Activated T-cell treated with anti-CD3 and anti-CD28 coated beads for 24 hours (primary cell): ENCODE measurements at places on chromosomes 7 and 10.

GRCh38 chr7:106367018-106367420, 82.2 kb upstream of the NAMPT start:
- DNase-seq: no peak

DNA sequence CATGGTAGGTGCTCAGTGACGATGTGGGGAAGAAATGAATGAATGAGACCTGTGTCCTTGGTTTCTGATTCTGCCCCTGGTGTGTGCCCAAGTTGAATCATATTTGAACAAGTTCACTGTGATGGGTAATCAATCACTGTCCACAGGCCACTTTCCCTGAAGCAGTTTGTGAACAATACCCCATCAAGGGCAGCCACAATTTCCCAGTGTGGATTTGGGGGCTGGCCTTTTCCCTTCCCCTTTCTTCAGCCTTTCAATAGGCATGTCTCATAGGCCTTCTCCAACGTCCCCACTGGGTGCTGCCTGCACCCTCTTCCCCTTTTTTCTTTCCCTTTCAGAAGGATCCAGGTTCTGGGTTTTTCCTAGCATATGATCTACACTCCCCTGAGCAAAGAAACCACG, 64.7 kb downstream of the CREB5 start:
- DNase-seq: no peak

GRCh38 chr10:86203162-86203905, 163.3 kb downstream of the GRID1 start:
- no peak for DNase-seq

DNA sequence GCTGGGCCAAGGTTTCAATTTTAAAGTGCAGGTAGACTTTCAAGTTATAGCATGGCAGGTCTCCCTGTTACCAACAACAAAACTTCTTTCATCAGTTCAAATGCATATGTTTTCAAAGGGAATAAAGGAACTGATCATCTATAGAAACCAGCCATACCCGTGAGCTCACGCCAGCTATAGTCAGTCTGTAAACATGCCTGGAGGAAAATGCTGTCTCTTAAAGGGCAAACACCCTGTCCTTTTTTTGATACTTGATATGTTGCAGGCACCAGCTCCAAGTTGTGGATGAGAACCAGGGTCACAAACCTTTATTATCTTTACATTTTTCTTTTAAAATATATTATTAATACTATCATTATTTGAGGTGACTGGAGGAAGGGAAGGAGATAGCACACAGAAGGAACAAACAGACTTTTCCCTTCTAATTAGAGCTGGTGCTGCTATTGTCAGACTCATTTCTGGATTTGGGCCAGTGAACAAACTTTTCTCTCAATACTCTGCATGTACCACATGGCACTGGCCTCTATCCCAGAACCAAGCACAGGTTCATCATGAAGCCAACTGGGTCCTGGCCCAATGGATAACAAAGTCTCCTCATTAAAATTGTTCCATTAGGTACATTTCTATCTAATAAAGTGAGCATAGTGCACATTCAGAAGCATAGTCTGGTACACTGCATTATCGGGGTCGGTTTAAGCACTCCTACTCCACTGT, 1102.4 kb downstream of the SORCS3 start:
- DNase-seq: no peak

DNA sequence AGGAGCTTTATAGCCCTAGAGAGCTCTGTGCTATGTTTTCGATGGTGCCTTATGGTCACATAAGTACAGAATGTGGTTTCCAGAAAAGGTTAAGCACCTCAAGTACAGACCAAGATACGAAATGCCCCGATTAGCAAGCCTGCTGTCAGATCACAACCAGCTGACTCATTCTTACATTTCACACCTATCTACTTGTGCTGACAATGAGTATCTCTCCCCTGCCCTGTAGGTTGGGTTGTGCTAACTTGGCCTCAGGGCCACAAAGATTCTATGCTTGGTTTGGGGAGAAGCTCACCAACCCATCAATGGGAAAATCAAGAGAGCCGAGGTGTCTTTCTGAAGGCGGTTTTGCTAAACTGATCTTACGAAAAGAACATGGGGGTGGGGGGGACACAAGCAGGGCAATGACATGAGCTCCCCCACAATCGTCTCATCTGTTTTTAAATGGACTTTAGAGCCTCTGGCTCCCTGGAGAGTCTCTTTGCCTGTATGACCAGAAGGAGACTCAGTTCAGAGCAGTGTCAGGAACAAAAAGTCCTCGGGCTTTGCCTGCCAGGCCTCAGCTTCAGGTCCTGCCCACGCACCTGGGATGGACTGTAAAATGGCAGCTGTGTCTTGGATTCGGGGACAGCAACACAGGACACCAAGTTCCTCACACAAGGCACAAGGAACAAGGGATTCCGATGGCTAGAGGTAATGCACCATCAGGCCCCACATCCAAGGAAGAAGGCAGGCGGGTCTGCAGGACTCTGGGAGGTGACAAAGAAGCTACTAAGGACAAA, 55.1 kb downstream of the FAM53B start:
- DNase-seq: peak; percentile 64

DNA sequence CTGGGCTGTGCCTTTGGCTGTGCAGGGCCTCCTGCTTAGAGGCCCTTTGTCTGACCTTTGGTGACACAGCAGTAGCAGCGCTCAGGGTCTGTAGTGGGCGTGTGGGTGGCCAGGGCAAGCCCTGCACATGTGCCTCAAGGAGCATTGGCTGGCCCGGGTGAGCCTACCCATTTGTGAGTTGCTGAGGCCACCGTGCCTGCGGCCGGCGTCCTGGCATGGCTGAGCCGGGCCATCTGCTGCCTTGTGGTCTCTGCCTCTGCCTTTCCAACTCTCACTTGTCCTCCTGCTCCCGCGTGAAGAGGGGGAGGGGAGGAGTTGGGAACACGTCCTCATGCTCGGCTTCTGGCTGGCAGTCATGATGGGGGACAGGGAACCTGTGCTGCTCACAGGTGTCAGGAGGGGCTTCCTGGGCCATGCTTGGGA, 9.2 kb upstream of the ORAI2 start:
- DNase-seq: no peak

DNA sequence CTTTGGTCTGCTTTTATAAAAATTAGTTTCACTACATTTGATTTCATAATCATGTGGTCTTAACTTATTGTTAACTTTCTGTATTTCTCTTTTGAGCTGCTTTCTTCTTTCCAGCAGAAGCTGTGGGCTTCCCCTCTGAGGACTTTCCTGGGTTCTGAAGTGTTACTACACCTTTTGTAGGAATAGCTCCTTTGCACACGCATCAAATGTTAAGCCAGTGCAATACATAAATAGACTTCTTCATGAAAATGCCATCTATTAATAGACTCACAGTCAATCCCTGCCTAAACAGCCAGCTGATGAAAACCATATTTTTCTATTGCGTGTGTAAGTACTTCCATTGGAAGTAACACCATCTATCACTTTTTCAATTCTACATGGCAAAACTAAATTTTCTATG, 1.5 kb downstream of the ABCB4 start:
- DNase-seq: no peak

GRCh38 chr10:78923647-78924318, 145.0 kb upstream of the ZMIZ1 start:
- DNase-seq: no peak

DNA sequence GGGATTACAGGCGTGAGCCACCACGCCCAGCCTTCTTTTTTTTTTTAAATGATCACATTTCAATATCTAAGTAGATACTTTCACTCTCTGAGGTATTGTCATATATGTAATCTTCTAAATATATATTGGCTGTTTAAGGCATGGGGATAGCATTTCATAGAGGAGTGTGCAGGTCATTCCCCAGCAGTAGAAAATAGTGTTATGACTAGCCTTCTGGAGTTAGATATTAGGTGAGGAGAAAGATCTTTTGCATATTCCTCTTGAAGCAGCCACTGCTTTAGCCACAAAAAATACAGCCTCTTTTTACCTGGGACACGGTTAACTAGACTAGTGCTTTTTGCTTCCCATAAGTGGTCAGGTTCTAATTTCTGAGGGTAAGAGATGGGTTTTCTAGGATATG, 28.9 kb downstream of the ADD3 start:
- no peak for DNase-seq

- DNase-seq: no peak
These were observed 25.0 kb downstream of the CACUL1 start for GRCh38 chr10:118729641-118730258.

GRCh38 chr7:76072243-76073148, 24.6 kb downstream of the MDH2 start:
- no peak for DNase-seq
